ENCODE measurements at places on chromosomes 4 and X.

DNA sequence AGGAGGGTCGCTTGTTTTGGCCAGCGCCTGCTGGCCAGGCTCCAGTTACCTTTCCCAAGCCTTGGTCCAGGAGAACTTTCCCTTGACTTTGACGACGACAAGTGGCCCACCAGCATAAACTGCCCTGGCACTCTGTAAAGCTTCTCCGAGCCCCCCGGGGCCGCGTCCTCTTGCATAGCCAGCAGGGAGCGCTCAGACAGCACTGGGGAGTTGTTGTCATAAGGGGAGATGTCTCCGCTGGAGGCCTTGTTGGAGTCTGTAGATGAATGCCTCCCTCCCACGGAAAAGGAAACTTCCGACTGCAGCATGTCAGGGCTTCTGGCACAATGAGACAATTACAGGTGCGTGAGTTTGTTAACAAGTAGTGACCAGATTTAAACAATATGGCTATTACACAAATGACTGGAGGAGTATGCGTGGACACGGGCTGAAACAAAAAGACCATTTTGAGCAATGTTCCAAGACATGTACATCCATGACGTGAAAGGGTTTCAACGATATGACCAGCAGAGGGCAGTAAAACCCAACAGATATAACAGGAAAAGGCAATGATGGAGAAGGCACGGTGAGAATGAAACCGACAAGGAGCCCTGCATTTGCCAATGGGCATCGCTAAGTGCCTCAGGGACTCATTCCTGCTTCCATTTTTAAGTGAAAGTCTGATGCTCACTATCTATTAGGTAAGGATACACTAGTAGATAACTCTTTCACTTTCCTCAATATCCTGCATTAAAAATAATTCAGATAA, 33.0 kb downstream of the HCCS start:
- peak; percentile 64 for DNase-seq

- no peak for DNase-seq
Measured at GRCh38 chrX:149151805-149152757, 353.0 kb downstream of the IDS start.

DNA sequence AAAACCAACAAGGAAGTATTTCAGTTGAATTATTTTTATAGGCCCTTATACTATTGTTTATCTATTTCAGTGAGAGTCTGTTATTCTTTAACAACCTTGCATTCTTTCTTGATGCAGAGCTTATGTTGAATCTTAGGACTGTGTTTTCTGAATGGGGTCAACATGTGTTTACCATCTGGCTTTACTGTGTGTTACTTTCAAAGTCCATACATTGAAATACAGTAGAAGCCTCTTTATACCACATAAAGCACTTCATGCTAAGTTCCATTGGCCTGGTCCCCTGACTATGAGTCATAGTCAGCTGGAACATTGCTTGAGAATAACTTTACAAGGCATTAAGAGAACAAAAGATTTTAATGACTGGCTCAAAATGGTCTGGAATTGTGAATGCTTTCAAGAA, 152.6 kb downstream of the GASK1B start:
- no peak for DNase-seq

- no peak for DNase-seq
Measured at GRCh38 chr4:189374176-189374575, 566.5 kb upstream of the FRG1 start.

GRCh38 chrX:39750256-39750790, 347.4 kb downstream of the BCOR start:
- no peak for DNase-seq
